ENCODE measurements at places on chromosomes 3 and 15. TPM values are rescaled to one million over a fixed set of nuclear protein-coding genes. Genes with fewer than 3 reads are reported as not detected.

- DNase-seq = peak; percentile 29
Measured at GRCh38 chr3:112086875-112087524, 811 bp downstream of the C3orf52 start.

The NEIL1 gene
- 21.7 TPM for total RNA-seq

DNA sequence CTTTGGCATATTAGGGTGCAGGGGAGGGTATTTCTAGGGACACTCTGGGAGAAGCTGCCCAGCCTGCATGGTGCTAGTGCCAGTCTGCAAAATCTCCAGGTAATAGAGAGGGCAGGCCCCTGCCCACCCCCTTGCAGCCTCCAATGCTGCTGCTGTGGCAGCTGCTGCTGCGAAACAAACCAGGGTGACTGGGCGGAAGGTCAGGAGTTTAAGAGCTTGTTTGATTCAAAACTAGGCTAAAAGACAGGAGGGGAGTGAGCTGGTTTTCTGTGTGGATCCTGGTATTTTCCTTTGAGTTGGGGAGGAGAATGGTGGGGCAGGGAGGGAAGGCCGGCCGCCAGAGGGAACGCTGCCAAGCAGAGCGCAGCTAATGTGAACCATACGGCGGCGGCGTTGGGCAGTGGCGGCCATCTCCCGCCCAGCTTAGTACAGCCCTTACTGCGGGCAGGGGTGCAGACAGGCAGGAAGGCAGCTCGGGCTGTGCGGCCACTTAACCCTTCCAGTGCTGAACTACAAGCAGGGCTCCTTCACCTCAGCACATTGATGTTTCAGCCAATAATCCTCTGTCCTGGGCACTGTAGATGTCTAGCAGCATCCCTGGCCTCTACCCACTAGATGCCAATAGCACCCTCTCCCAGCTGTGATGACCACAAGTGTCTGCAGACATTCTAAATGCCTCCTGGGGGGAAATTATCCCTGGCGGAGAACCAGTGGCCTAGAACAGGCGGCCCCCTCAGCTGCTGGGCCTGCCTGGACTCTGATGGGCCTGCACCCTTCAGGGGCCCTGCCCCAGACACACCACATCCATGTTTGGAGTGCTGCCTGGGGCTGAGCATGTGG is 125.7 kb downstream of the EEFSEC start:
- peak; percentile 58 for DNase-seq

DNA sequence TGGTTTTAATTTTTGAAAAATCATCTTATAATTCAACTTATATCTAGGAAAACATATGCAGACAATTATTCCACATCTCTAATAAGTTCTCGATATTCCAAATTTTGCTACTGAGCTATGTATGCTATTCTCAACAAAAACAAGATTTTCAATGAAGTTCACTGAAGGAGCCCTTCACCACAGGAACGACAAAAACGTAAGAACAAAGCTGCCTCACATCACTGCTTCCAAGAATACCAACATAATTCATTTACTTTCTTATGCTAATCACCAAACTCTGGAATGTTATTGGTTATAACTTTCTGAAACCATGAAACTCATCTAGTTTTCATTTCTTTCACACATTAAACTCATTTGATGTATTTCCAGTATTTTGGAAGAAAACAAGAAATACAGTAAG is 49.7 kb downstream of the GNB4 start:
- no peak for DNase-seq

- no peak for DNase-seq
Measured at GRCh38 chr15:76941636-76942035, 10.1 kb downstream of the RCN2 start.

The SCAMP2 gene
- total RNA-seq = 46.0 TPM

The DCBLD2 gene
- 19.6 TPM for total RNA-seq

DNA sequence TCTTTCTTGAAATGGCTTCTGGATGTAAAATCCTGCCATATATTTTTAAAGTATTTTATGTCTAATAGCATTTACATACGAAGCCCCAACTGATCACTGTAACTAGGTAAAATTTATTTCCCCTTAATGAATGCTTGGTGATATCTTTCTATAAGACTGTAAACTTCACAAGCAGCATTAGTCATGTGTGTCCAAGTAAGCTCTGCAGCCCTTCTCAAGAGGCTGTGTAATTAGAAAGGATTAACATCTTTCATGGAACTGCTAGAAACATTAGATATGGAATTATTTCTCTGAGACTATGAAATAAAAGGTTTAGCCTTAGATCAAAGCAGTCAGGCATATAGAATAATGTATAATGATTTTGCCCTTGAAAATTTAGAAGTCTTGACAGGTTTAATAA is 143.3 kb downstream of the EPHA3 start:
- no peak for DNase-seq

GRCh38 chr15:89157918-89158564 is 63.3 kb downstream of the RLBP1 start:
- no peak for DNase-seq

DNA sequence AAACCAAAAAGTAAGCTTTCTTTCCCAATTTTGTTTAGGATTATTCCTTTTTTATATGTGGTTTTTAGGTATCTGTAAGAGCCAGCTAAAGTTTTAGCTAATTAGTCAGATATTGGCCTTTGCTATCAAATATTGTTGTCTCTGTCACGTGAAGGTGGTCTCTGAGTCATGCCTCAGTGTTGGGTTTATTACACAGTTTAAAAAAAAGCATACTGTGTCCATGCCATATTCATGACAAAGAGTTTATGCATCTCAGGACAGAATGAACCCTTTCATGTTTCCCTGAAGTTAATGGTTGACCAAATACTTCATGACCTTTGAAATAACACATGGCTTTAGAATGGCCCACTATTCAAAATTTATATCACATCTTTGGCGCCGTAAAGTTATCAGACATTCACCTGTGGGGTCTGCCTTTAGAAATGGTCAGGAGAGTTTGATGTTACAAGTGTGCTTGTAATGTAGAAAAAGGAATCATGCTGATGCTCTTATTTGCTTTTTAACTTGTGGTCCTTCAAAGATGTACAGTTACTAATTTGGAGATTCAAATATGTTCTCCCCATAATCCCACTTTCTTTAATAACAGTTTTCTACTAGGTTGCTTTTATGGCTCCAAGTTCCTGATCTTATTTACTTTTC is 101.5 kb downstream of the MYRIP start:
- peak; percentile 61 for DNase-seq

- DNase-seq = peak; percentile 67
Measured at GRCh38 chr3:63912768-63913588, 795 bp upstream of the SCAANT1 start.

The TMEM266 gene
- total RNA-seq = not detected

GRCh38 chr3:112793326-112794081 is 53.2 kb downstream of the CD200R1L start:
- no peak for DNase-seq

- DNase-seq = no peak
Measured at GRCh38 chr3:126526668-126527005, 2.7 kb downstream of the CHST13 start.

The MEGF11 gene
- not detected for total RNA-seq

The TRH gene
- total RNA-seq = not detected

DNA sequence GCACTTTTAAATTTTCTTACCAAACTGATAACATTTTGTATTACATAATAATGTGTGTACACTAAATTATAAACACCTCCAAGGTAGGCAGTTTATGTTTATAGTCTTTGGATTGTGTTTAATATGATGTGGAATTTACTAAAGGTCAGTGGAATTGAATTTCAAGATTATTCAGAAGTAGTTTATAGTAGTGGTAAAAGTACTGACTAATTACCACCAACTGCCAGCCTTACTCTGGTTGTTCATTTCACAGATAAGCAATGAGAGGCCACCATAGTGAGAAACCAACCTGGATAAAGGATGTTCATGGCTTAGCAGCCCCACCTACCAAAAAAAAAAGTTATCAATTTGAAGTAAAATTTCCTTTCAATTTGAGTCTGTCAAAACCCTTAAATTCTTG is 54.0 kb upstream of the EIF5A2 start:
- DNase-seq = no peak

GRCh38 chr3:178055939-178056338 is 480.3 kb upstream of the KCNMB2 start:
- DNase-seq = no peak

The KNL1 gene
- total RNA-seq = 7.5 TPM

DNA sequence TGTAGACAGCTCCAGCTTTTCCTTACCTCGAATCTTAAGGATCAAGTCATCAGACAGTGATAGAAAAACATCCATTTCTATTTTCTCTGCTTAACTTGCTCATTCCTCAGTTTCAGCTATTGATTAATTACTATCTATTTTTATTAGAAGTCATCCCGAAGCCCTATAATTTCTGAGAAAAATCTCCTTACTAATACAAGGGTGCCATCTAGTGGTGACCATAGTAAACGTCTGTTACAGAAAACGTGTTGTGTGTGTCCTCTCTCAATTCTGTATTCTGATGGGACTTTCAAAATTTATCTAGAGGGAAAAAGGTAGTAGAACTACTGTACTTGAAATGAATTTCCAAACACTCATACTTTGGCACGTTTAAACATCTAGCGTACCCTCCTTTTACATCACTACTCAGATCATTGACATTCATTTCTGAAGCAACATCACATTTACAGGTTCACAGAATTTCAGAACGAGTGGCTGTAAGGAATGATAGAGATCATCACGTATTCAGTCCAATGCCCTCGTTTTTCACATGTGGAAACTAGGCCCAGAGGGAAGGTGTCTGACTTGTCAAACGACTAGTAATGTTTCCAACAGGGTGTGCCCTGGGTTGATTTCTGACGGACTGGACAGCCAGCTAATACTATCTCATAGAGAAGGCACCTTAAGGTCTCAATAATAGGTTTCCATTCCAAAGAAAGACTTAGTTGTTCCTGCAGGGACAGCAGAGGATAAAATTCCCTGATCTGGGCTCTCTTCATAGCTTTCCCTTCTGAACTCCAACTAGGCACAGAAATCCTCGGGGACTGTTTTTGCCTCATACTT is 25.6 kb downstream of the HACD2 start:
- DNase-seq = peak; percentile 77

The LYZL4 gene
- total RNA-seq = not detected

- DNase-seq = no peak
Measured at GRCh38 chr3:100963041-100963440, 30.2 kb downstream of the ABI3BP start.

DNA sequence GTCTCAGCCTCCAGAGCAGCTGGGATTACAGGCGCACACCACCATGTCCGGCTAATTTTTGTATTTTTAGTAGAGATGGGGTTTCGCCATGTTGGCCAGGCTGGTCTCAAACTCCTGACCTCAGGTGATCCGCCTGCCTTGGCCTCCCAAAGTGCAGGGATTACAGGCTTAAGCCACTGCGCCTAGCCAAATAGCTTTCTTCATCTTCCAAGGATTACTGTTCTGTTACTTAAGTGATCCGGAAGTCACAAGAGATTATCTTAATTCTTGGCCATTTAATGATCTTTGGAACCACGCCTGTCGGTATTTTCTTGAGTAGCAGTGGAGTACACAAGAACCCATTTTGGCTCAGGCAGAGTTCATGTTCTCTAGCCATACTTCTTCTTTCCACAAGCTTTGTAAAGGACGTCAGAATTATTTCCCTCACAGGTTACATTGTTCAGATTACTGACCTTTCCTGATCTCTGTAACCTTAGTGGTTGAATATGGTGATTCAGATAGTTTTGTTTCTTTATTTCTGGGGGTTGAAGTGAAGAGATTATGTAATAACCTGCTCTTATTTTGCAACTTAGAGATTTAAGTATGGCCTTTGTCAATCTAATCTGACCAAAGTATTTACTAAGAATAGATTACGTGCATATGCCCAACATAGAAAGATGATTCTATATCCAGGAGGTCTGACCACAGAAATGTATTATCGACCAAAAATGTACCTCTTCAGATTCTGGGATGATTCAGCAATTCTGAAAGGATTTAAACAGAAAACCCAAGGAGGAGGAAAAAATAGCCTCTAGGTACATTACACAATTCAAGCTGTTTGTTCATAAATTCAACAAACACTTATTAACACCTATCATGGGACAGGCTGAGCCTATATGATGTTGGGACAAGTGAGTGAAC is 132.2 kb downstream of the GREM1 start:
- no peak for DNase-seq

- no peak for DNase-seq
Measured at GRCh38 chr3:150697646-150698045, 6.1 kb downstream of the ERICH6 start.

DNA sequence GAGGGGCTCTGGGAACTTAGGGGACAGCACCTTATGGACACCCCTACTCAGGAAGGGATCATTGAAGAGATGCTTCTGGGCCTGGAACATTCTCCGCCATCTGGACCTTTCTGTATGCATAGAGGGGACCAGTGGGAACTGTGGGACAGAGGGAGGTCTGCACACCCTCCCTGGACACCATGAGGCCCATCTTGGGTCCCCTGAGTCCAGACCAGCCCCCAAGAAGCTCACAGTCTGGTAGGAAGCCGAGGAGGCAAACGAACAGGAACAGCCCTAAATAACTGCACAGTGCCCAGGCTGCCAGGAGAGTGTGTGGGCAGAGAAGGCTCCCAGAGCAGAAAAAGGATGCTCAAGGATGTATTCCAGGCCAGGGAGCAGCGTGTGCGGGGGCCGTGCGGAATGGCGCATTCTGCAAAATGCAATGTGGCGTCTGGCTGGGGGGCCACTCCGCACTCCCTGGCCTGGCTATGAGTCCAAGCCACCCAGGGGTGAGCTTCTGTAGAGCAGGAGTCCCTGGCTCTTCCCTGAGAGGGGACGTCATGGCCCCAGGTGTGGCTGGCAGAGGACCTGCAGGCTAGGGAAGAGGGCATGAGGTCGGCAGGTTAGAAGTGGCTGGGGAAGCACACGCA is 24.5 kb upstream of the KLF13 start:
- DNase-seq = no peak

The RBP2 gene
- total RNA-seq = not detected

The RETNLB gene
- total RNA-seq = not detected
